ENCODE measurements at places on chromosomes 1 and 21.

- DNase-seq: no peak
Observed at GRCh38 chr1:159181328-159182024, 10.1 kb downstream of the CADM3 start.

DNA sequence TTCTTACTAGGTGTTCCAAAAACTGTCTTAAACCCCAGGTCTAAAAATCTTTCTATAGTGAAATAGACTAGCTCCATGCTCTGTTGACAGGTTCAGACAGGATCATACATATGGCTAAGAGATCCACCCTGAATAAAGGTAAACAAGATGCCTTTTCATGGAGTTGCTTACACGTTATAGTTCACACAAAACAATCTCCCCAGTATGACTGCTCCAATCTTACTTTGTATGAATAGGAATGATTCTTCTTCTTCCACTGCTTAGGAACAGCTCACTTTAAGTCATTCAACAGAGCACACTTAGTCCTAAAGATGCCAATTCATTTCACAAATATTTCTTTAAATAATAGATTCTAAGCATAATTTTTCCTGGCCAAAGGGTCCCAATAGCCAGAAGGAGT, 16.0 kb downstream of the ELK4 start:
- DNase-seq: no peak

GRCh38 chr1:40314721-40315238, 2.3 kb downstream of the COL9A2 start:
- no peak for DNase-seq

GRCh38 chr1:11978301-11978700, 1.9 kb upstream of the MFN2 start:
- no peak for DNase-seq

All from stimulated activated CD8-positive, alpha-beta memory T cell treated with anti-CD3 and anti-CD28 coated beads, Interleukin-4, amount 100 ng/mL, for 1 hour (primary cell).